ENCODE measurements at places on chromosomes 11 and 22.

- DNase-seq = peak; percentile 5
These were observed 642 bp upstream of the PIK3C2A start for GRCh38 chr11:17208257-17208999.

DNA sequence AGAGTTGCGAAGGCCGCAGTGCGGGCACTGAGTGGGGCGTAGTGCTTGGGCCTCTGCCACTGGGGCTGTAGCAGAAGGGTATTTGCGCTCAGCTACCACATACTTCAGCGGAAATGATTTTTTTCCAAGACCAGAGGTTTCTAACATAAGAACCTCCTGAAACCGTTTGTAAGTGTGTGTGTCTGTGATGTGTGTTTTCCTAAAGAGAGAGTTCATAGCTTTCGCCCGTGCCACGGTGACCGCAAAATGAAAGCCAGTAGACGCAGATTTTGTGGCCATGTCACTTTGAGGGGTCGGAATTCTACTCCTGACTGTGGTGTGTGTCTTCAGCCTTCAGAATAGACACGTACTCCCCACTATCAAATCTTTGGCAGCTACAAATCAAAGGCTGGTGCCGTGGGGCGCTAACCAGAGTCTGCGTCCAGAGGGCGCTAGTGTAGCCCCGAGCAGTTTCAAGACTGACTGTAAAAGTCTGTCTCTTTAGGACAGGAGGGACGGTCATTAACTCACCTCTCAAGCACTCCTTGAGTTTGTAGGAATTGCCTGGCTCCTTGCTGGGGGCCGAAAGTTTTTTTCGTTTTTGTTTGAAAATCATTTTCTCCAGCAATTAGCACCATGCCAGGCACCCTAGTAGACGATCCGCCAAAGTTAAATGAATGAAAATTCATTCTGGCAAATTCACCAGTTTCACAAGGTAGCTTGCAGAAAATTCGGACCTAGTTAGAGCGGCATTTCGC is 2.5 kb upstream of the CALCA start:
- peak; percentile 11 for DNase-seq

- peak; percentile 8 for DNase-seq
These were observed 4.2 kb upstream of the MPEG1 start for GRCh38 chr11:59216641-59217564.

DNA sequence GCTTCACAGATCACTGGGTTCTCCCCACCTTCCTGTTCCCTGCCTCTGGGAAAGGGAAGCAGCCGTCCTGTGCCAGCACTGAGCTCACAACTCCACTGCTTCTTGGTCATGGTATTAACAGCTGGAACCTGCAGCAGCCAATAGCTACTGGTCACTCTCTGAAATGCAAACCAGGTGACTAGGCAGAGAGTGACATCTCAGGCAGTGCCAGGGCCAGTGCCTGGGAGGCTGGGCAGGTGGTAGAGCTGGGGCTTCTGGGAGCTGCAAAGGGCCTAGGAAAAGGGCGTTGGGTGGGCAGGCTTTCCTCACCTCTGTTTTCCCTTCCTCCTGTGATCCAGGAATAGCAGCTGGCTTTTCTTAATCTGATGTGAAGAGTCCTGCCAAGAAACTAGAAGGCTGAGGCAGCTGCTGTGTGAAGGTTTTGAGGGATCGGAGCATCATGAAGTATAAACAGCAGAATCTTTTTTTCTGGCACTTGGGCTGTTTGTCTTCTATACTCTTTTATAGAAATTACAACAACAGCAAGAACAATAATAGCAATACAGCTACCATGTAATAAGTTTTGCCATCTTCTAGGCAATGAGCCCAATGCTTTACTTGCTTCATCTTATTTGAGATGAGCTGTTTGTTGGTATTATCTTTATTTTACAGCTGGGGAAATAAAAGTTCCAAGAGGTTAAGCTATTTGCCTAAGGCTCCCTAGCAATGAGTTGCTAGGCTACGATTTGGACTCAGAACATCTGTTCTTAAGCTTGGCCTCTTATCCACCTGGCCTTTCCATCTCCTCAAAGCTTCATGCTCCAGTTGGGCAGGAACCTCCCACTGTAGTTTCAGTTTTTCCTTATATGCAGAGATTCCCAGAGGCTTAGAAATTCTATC is 22.0 kb upstream of the CD44 start:
- no peak for DNase-seq

DNA sequence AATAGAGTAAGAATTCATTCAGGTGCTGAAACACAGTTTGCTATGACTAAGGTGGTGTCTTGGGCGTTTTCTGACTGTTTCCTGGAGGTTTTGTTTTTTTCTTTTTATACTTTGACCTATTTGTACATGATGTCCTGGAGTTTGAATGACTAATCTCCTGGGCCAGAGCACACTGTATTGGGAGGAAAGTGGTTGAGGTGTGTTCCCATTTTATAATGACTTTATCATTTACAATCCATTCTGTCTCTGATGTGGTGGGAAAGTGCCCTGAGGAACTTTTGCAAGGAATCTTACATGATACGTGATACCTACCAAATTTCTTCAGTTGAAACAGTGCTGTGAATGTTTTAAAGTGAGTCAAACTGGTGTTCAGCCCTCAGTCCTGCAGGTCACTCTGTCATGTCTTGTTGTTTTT is 80.8 kb downstream of the TNRC6B start:
- DNase-seq = no peak

DNA sequence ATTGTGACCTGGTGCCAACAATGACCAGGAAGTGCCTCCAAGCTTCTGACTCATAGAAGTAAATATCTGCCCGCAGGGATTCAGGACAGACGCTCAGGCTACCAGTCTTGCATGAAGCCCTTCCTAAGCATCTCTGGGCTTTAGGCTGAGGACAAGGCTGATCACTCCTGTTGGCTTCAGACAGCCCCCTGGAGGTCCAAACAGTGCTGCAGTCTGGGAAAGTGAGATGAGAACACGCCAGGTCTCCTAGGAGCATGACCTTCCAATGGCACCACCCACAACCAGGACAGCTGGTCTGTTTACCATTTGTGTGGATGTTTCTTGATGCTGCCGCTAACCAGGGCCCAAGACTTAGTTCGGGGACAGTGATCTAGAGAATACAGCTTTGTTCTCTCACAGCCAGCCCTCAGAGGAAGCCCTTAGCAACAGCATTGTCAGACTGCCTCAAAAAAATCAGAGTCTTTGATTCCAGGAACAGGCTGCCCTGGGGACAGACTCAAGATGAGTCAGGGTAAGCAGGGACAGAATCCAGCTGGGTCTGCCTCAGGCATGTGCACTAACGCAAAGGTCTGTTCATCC is 111.2 kb downstream of the ZNF280B start:
- DNase-seq = no peak

- DNase-seq = peak; percentile 76
These were observed 16.0 kb downstream of the TRPM5 start for GRCh38 chr11:2428322-2428795.

DNA sequence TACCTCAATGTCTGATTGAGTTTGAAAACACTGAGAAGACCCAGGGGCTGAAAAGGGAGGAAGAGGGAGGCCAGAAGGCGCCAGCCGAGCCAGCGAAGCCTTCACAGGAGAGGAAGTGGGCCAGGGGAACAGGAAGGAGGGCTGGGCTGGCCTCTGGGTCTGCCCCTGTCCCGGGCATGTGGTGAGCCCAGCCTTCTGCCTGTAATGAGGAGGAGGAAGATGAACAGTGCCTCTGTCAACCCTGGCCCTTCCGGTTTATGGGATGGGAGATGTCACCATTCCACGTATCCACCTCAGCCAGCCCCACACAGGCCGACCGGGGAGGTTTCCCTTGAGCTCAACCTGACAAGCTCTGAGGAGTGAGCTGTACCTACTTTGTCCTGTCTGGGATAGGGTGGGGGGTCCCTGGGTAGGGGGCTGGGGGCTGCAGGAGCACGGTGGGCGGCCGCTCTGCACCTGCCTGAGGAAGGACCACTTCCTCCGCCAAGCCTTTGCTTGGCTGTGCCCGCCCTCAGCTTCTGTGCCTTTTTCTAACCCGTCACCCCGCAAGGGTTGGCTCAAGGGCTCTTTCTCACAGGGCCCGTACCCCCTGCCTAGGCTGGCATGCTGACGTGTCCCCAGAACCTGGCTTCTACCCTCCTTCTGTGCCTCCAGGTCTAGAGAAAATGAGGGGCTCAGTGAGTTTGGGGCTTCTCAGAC is 2.0 kb downstream of the PARVG start:
- DNase-seq = no peak

GRCh38 chr22:20432244-20432686 is 5.4 kb downstream of the SCARF2 start:
- no peak for DNase-seq

DNA sequence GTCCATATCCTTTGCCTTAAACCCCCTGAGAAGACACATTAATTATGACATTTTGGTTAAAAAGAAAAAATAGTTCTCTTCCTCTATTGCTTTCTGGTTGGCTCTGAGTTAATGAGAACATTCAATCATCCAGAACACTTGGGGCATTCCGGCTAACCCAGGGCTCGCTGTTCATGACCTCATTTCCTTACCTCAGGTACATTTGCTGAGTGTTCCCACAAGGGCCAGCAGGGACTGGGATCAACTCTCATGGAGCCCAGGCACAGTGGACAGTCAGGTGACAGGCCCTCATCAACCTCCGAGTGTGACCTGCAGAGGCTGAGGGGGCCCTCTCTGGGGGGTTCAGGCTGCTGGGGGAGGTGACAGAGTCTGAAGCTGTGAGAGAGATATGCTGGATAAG is 98.9 kb downstream of the MYO18B start:
- no peak for DNase-seq

DNA sequence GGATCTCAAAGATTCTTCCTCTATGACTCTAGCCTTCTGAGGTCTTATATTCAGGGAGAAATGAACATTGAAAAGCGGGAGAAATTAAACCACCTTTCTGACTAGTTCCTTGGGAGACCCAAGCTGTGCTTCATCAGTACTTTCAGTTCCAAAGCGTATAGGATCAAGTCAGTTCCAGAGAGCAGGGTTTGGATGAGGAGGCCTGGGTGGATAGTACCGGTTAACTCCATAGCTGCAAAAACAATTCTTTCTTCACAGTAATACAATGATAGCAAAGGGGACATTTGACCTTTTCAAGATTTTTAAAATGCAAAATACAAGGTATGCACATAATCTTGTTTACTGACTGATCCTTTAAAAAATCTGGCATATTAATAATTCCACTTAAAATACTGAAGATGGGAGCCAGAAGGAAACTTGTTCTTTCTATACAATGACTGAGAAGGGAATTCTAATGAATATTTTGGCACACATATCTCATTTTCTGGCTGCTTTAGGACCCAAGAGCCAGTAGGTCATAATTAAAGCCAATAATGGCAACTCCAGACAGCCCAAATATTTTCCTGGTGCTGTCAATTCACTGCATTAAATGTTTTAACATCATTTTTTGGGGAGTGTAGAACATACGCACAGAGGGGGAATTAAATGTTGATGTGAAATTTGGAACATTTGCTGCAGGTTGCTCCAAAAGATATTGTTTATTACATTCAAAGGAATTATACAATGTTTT is 16.0 kb downstream of the ADM start:
- no peak for DNase-seq

- no peak for DNase-seq
These were observed 590.5 kb downstream of the ETS1 start for GRCh38 chr11:127996825-127997224.

DNA sequence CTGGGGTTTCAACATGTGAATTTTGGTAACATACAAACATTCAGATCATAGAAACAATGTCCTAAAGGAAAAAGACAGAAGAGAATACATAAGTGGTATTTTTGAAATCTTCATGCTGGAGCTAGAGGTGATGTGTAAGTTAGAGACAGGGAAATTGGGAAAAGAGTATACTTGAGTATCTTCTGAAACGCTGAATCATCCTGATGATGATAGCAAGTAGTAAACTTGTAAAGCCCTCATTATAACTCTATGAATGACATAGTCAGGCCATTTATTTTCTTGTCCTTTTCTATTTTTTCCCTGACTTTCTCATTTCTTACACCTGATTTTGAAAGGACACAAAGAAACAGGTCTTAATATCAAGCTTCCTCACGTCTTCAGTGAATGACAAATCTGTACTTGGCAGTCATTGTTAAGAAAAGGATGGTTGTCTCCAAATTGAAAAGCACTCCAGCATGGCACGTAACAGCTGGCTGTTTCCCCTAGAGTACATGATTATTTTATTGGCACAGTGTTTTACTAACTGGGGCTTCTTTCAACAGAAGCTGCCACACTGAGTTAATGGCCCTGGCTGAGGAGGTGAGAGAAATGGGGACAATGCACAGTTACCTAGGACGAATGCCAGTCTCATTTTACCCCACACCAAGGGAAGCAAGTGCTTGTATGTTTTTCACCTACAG is 140.7 kb upstream of the CTSC start:
- DNase-seq = no peak

DNA sequence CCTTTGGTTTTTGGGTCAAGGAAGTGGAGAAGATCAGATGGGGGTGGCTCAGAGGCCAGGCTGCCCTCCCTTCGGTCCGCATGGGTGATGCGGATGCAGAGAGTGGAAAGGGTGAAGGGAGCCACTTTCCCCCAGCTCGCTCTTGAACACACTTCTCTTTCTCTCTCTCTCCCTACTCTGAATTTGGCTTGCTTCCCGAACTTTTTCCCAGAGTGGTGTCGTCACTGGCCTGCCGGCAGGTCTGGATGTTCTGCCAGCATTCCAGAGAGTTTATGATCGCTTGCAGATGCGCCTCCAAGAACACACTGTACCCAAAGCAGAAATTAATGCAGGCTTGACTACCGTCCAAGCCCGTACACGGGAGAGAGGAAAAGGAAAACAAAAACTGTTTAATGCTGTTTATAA is 103.2 kb downstream of the ZBTB16 start:
- no peak for DNase-seq

GRCh38 chr11:35928688-35929395 is 15.0 kb upstream of the LDLRAD3 start:
- no peak for DNase-seq

- no peak for DNase-seq
These were observed 61.2 kb upstream of the RRAS2 start for GRCh38 chr11:14420223-14420622.

DNA sequence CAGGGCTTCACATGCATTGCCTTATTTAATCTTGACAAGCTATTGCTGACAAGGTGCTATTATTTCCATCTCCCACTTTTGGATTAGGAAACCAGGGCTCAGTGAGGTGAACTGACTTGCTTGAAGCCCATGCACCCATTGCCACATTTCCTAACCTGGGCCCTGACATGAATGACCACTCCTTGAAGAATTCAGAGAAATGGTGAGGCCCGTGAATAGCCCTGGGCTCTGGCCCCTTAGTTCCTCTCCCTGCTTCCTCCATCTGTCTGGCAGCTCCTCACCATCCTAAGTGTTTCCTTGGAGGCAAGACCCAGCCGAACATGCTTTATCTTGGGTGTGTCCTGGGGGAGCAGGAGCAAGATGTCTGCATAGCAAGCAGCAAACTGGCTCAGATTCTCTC is 56.1 kb upstream of the NECTIN1 start:
- DNase-seq = no peak

GRCh38 chr11:45881708-45882368 is 3.6 kb upstream of the MAPK8IP1 start:
- no peak for DNase-seq

- DNase-seq = no peak
These were observed 1.4 kb downstream of the CELSR1 start for GRCh38 chr22:46535876-46536536.

Data from T-helper 1 cell (primary cell).